Lower leg skin (tissue), 4 donors: ENCODE measurements at places on chromosomes 7 and 10. TPM values are rescaled to one million over a fixed set of nuclear protein-coding genes. Genes with fewer than 3 reads are reported as not detected.
A peak's percentile ranks its signal among the peaks of the same experiment; 100 is the strongest.

The HOXA7 gene
- total RNA-seq: 10.0 TPM

The BRI3 gene
- total RNA-seq: 50.4 TPM

- no peak for DNase-seq
Observed at GRCh38 chr7:110521357-110521911, 569.5 kb upstream of the LRRN3 start.

DNA sequence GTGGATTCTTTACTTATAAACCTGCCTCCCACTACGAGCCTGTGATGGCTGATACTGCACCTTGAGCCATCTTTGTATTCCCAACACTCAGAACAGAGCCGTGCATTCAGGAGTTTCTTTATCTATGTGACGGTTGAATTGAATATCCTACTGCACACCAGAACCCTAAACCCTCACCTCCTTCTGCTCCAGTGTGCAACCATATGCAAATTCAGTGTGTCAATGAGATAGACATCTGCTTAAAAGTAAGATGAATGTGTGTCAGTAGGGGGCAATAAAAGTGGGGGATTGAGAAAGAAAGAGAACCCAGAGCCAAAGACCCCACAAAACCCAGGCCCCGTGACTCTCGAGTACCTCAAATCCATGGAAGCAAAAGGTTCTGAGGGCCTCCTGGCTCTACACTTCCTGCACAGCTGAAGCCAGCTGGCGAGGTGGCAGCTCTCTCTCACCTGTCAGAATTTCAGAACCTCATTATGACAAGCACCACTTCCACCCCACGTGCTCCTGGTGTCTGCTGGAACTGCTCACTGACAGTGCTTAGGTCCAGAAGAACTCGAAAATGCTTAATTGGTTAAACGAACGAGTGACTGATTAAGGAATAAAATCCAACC is 143.3 kb upstream of the GPR26 start:
- DNase-seq: no peak

DNA sequence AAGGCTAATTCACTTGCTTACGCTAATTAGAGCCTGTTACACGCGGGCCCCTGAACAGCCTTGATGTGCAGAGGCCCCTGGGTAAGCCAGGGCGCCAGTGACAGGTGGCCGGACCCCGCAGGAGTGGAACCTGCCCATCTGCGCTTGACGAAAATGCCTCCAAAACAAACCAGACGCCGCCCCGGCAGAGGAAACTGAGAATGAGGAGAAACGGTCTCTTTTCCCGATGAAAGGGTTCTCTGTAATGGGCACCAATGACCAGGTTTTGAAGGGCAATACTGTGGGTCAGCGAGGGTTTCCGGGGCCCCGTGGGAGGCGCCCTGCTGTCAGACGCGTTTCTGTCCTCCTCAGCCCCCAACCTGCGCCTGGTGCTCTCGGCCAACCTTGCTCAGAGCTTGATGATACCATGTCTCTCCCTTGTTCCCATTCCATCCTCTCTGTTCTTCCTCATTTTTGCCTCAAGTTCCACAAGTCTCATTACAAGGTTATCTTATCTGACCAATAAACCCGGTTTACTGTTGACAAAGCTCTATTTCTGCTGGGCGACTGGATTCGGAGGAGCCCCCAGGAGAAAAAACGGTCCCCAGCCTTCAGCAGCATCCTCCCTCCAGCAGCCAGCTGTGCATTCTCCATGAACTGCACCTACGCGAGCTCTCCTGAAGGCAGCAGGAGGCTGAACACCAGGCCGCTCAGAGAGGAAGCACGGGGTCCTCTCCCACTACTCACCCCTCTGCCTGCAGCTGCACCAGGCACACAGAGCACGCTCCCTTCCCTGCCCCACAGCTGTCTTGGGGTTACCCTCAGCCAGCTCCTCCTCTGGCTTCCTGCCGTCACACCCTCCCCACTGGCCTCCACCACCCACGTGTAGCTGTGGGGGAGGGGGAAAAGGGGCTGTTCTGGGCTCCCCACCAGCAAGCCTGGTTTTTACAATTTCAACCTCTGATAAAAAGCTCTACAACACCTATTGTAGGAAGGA is 202.0 kb downstream of the MAD1L1 start:
- peak; percentile 68 for DNase-seq

DNA sequence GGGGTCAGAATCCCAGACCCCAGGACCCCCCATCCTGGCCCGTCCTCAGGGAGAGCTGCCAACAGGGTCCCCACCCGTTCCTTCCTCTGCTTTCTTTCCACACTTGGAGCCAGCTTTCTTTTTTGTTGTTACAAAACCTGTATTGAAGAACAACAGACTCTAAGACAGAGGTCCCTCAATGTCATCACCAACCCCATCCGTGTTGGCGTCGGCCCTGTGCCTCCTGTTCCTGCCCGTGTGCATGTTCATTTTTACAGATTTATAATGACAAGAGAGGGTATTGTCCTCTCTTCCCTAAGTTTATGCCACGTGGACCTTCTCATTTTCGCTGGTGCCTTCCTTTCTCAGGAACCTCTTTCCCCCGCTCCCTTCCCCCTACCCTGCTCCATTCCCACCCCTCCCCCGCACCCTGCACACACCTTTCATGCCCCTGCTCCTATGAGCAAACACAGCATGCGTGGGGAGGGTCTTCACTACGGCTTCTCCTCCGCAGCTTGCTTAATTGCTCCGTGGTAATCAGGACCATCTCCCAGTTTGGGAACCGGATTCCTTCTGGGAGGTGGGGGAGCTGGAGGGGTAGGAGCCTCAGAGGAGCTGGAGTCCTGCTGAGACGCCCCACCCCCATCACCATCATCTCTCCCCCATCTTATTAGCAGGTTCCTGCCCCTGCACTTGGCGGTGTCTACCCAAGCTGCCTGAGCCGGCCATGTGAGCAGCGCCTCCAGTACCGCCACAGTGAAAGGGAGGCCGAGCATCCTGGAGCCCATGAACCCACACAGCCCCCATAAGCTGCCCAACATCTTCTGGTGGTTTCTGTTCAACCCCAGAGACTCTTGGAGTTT is 88.0 kb upstream of the INSIG1 start:
- no peak for DNase-seq

DNA sequence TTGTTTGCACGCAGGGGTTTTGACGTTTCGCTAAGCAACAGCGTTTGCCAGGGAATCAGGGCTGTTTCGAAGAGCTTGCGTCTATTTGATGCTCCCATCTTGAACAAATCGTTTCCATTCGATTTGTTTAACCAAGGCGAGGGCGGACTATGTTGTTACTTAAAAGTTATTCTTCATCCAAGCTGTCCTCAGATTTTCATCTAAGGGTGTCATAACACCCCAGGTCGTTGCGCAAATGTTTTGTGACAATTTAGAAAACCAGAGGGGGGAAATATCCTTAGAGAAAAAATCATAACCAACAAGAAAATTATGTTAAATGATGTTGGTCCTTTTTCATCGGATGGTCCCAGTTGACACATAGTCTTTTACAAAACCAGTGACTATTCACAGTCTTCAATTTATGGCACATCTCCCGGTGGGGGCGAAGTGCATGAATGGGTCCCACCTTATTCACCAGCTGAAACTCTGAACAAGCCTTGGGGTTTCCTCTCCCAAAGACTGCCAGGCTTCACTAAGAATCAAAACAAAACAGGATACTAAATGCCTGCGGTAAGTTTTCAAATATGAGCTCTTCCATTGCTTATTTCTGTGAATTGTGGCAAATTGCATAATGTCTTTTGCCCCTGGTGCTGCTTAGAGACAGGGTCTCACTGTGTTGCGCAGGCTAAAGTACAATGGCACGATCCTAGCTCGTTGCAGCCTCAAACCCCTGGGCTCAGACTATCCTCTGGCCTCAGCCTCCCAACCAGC is 109.9 kb downstream of the REEP3 start:
- DNase-seq: no peak

GRCh38 chr7:156823435-156823834 is 69.5 kb downstream of the LMBR1 start:
- no peak for DNase-seq
